Effector memory CD8-positive, alpha-beta T cell (primary cell): ENCODE measurements at places on chromosomes 2 and 18.

- no peak for DNase-seq
These were observed 22.3 kb downstream of the SP5 start for GRCh38 chr2:170737406-170737805.

DNA sequence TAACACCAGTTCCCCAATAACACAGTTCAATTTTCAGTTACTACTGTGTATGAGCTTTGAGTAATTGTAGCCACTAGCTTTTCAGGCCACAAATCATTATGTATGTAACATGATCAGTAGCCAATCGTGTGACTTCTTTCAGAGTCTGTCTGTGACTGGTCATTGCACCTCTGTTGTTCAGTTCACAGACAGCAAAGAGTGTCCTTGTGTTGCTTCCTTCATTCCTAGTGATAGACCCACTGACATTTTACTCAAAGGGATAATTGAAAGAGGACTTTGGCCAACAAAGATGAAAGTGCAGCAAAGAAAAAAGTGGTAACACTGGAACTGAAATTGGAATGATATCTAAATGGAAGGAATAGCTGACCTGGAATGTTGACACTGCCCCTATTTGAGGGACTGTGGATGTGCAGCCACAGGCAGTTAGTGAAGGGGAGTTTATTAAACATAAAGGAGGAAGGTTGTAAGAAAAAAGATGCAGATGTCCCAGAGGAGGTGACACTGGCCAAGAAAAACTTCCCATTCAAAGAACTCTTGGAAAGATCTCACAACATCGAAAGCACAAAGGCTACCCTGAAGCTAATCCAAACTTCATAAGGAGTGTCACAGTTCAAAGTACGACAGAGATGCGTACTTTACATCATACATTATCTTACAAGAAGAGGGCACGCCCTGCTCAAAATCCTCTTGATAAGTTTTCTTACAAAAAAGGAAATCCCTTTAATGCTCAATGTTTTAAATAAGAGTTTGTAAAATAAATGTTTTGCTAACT lies 19.3 kb downstream of the TTC39C start:
- DNase-seq = no peak

DNA sequence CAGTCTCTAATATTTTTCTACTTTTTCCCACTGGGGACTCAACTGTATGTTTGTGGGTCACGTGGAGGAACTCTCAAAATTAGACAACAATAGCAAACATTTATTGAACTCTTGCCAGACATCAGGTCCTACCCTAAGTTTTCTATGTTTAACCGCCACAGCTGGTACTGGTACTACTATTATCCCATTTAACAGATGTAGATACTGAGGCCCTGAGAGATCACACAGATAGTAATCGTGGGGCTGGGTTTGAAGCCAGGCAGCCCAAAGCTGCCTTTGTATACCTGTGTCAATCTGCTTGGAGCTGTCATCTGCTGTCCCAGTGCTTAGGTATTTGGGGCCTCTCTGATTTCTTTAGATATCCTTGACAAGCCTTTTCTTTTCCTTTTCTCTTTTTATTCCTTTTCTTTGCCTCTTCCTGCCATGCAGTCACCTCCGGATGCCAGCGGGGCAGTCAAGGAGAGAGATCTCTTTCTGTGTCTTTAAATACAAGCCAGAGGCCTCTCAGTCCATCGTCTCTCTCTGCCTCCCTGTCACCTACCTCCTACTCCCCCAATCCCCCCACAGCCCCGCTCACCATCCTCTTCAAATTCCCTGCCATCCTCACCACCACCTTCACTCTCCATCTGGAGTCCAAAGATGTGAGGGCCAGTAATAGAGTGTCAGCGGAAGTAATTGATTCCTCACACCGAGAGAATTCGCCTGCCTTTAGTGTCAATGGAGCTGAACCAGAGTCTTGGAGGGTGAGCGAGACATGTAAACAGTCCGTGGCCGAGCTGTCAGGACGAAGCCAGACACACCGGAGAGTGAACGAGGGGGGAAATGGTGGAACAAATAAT lies 23.4 kb downstream of the NRP2 start:
- DNase-seq = no peak

- no peak for DNase-seq
These were observed 32.6 kb downstream of the MARCHF4 start for GRCh38 chr2:216339456-216340279.

DNA sequence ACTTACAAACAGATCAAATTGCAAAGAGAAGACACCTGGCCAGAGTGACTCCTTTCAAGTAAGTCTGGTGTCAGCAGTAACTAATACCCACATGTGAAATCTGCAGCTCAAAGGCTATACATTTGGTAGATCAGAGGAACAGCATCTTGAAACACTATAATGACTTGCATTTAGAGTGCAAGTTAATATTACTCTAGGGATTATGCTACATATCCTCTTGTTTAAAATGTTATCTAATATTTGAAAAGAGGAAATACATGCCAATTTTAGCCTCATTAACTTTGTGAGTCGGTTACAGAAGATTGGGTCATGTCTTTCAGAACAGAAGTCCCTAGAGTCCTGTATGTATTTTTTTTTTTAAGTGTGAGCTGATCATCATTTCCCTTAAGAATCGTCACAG lies 15.2 kb downstream of the LANCL1 start:
- DNase-seq = no peak

- DNase-seq = no peak
These were observed 31.9 kb upstream of the TFPI start for GRCh38 chr2:187586011-187586641.

GRCh38 chr2:11550302-11550701 lies 16.5 kb downstream of the GREB1 start:
- DNase-seq = no peak

GRCh38 chr2:42828487-42829425 lies 36.4 kb upstream of the HAAO start:
- DNase-seq = peak; percentile 64

- DNase-seq = no peak
These were observed 419.3 kb upstream of the TNP1 start for GRCh38 chr2:217279140-217279539.

- DNase-seq = no peak
These were observed 451.3 kb upstream of the TMEFF2 start for GRCh38 chr2:192645811-192646598.

DNA sequence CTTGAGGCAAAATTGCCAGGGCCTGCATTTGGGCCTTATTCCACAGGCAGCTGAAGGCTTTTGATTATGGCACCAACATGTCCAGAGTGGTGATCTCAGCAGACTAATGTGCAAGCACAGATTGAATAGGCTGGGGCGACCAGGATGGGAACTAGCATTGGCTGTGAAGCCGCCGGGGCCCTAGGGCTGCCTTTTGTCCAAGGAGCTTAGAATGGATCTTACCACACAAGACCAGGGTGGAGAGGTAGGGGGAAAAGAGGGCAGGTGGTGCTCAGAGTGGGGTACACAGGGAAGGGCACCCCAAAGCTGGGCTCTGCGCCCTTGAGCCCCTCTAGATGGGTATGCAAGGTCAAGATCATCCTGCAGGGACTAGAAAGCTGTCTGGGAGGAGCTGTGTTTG lies 23.1 kb downstream of the PSD4 start:
- no peak for DNase-seq

DNA sequence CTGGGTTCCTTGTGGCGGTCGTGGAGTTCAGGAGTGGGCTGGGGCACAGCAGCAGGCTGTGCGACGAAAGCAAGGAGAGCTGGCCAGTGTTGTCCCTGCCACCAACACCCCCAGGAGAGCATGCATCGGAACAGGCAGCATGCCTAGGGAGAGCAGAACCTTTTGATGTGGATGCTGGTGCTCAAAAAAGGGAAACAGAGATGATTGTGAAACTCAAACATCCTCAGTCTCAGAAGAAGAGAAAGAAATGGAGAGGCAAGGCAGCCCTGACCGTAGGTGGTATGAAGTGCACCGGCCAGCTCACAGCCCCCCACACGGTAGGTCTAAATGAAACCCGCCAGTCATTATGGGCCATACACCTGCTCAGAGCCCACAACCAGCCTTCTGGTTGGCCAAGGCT lies 253.4 kb downstream of the GBX2 start:
- no peak for DNase-seq
